ENCODE measurements at places on chromosomes 12 and 14.

DNA sequence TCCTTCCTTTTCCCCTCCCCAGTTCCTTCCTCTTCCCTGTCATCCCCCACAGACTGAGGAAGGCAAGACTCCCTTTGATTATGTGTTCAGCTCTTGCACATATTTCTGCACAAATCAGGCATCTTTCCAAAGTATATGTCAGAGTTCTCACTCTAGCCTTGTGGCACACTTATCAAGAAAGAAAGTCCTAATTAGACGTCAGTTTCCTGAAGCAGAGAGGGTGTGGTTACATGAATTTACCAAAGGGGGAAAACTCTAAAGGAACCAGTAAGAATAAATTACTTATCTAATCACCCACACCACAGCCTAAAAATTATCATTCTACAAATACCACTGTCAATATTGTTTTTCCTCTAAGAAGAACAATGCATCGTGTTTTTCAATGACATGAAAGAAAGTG lies 120.7 kb upstream of the GRIP1 start:
- DNase-seq = no peak

- no peak for DNase-seq
Measured at GRCh38 chr14:29674566-29675285, 252.9 kb downstream of the PRKD1 start.

DNA sequence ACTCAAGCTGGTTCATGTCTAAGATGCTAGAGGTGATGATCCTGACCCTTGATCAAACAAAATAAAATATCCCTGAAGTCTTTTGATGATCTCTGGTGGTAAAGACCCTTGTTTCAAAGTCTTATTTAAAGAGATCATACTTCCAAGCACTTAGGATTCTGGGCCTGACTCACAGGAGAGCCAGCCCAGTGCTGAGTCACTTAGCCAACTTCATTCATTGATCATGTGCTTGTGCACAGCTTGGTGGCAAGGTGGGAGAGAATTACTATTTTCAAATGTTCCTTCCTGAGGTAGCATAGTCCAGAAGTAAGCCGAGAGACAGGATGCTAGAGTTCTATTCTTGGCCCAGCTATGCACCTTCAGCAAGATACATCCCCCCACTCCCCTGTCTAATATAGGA lies 40.6 kb downstream of the SCN8A start:
- DNase-seq = no peak

- DNase-seq = no peak
Measured at GRCh38 chr14:76900682-76901081, 74.5 kb downstream of the LRRC74A start.

DNA sequence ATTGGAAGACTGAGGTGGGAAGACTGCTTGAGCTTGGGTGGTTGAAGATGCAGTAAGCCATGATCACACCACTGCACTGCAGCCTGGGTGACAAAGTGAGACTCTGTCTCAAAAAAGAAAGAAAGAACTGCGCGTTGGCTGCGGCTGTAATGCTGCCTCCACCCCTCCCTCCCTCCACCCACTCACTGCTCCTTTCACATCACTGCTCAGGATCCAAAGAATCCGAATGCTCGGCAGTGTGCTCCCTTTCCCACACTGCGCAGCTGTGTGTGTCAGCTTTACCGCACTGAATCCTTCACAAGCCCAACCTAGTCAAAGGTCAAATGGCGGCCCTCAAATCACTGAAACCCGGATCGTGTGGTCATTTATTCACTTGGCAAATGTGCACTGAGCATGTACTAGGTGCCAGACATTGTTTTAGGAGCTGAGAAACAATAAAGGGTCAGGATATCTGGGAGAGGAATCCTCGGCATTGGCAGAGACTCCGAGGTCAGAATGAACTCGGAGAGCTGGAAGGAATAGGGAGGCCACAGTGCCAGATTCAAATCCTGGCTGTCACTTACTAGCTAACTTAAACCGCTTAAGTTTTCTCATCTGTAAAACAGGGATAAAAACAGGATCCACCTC lies 11.5 kb upstream of the TDRD9 start:
- DNase-seq = no peak

Data from AG04449 (cell line).